ENCODE measurements at places on chromosomes 5 and 9.

DNA sequence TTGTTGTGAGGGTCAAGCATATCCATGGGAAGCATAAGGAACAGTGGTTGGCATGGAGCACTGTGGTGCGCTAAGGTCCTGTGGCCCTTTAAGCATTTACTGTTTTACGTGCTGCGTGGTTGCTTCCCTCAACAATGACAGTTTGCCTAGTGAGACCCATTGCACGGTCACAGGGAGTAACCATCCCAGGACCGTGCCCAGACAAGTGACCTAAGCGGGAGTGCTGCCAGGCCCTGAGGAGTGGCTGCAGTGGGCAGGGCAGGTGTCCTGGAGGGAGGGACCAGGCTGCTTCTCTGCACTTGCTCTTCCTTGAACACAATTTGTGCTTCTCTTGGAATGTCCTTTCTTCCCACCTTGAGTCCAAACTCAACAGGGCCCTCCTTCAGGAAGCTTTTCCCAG, 64.6 kb downstream of the RGS3 start:
- no peak for DNase-seq

DNA sequence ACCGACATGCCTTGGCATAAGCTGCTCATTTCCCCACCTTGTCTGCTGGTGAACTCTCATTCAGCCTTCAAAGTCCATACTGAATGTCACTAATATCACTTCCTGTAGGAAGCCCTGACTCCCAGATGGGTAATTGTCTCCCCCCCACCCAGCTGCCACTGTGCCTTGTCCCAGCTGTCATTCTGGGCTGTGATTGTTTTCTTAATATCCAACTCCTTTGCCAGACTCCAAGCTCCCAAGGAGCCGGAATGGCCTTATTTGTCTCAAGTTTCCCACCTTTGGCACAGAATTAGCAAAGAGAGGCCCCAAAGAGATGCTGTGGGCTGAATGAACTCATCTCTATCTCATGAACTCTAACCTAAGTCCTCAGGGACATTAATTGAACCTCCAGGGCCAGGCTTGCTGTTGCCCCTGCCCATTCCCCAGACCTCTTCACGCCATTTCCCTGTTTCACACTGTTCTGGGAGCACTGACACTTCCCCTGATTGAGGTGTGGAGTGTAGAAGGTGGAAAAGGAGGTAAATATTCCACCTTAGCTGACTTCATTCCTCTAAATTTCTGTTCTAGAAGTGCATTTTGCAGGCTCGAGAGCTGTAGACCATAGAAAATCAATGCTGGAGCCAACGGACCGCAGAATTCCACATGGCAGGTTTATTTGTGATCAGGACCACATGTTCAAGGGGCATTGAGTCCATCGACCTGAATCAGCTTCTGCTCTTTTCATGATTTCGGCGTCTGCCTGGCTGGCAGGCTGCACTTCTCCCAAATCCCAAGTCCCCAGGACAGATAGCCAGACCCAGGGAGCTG, 4.9 kb upstream of the SH3PXD2B start:
- peak; percentile 32 for DNase-seq

DNA sequence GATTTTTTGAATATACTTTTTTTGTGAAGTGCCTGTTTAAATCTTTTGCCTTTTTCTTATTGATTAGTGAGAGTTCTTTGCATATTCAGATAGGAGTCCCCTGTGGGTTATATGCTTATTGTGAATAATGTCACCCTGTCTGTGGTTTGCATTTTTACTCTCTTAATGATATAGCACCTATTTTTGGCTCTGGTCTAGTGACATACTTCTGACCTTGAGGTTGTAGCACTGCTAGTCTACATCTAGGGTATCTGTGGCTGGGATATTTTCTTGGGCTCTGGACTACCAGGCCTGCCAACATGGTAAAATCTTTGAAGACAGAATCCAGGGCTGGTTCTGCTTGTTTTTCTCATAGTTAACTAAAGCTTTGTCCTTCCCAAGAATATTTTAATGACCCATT, 13.5 kb upstream of the NKX2-5 start:
- DNase-seq, result no peak

- DNase-seq, result no peak
Measured at GRCh38 chr5:8694545-8694944, 825.6 kb downstream of the MTRR start.

DNA sequence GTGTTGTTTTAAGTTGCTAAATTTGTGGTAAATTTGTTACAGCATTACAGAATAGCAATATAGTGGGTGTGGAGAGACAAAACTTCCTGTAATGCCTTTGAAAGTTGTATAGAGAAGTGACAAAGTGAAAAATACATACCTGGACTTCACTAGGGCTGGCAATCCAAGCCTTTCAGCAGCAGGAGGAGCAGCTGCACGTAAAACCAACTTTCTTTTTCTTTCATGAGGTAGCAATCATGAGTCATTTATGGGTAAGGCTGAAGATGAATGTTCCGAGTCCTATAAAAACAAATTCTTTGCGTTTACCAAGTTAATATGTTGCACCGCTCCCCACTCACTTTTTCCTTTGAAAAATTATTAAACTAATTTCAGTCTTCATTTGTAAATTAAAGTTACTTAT, 1138.2 kb downstream of the TAF11L14 start:
- no peak for DNase-seq

GRCh38 chr5:158096835-158097234, 237.9 kb upstream of the CLINT1 start:
- no peak for DNase-seq

- DNase-seq, result no peak
Measured at GRCh38 chr9:135338546-135338945, 141.0 kb upstream of the PPP1R26 start.

DNA sequence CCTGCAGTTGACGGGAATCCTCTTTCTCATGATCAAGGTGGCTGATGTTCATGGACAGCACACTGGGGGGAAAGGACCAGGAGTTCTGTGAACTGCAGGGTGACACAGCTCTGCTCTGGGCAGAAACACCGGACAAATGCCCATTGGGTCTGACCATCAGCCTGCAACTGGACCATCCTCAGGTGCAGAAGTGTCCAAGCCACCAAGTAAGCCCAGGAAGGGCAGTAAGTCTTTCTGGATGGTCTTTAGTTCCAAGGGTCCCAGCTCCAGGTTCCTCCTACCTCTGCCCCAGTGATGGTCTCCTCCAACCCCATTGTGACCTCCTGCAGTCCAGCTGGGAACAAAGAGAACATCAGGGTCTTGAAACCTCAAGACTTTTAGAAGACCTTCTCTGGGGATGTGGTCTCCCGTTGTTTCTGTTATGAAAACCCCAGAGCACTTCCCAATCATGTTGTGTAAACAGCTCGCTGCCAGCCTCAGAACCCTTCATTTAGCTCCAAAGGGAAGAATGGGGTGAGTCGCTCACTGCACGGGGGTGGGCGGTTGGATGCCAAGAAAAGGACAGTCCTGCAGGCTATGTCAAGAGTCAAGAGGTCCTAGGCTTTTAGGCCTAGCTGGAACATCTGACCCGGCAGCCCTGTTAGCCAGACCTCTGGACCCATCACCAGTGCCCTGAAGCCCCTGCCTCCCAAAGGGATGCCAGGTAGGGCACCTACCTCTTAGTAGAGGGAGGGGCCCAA, 41.8 kb upstream of the TCF7 start:
- DNase-seq, result no peak

DNA sequence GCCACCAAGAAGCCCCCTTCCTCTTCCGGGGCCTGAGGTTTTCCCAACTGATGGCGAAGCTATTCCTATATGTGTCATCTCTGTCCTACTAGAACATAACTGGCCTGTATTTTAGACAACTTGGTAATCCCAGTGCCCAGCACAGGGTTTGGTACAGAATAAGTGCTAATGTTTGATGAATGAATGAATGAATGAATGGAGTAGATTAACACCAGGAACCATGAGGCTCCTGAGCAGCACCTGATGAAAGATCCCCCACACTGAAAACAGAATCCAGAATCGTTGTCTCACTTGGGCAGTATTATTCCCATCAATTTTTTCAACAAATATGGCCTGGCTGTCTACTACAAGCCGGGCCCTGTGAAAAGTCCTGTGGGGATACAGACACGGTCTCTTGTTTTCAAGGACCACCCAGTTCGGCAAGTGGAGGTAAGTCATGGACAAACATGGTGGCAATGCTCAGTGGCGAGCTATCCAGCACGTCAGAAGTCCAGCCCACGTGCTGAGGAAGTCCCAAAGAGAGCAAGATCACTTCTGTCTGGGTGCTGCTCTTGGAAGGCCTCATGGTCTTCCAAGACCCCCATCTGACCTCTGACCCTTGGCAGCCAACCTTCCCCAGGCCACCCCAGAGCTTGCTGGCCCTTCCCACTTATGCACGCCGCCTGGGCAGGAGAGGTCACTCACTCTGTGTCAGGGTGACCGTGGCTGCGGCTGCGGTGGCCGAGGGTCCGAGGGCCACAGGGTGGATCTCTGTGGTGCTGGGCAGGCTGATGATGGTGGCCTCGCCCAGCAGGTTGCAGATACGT, 1.0 kb downstream of the NAIF1 start:
- DNase-seq, result no peak

GRCh38 chr5:88829054-88829453, 53.9 kb downstream of the MEF2C start:
- peak; percentile 56 for DNase-seq

- DNase-seq, result no peak
Measured at GRCh38 chr5:179198825-179199224, 138.7 kb downstream of the ZNF354C start.

DNA sequence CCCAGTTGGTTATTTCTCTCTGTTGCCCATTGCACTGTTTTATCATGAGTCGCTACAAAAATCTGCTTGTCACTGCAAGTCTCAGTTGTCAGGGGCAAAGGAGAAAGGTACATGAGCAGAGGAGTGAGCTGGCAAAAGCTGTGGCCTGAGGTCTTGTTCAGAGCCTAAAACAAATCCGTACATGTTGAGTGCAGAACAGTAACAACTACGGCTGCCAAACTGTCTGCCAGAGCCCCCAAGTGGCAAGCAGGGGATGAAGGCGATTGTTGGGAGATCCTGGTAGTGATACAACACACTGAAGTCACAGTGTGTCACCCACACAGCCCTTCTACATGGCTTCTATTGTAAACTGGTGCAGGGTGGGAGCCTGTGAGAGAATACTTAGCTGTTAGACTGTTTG, 50.9 kb downstream of the BRINP1 start:
- DNase-seq, result no peak

Measured in kidney capillary endothelial cell (primary cell).